ENCODE measurements at places on chromosomes 1 and 21.

- peak; percentile 26 for DNase-seq
Measured at GRCh38 chr1:223244366-223245103, 101.5 kb upstream of the TLR5 start.

GRCh38 chr1:54380290-54380882, 25.8 kb downstream of the SSBP3 start:
- DNase-seq = peak; percentile 29

- no peak for DNase-seq
Measured at GRCh38 chr1:113146242-113147072, 73.5 kb downstream of the LRIG2 start.

GRCh38 chr1:3904006-3904842, 4.2 kb upstream of the C1orf174 start:
- DNase-seq = no peak

DNA sequence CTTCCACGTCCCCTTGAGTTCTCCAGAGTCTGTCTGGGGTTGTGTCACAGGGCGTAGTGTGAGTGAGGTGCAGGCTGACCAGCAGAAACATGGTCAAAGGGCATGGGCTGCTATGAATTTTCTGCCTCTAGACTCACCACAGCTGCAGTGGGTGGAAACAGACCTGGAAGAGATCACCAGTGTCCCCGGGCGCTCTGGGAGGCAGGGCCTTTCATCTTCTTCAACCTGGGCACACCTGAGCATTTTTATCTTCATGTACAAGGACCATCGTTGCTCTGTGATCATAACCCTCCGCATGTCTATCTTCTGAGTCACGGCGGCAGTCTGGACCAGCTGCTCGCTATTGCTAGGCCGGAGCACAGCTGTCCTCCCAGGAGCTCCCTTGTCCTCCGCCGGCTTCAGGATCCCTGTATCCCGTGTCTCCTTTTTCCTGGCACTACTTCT, 29.6 kb downstream of the DEGS1 start:
- DNase-seq = no peak

- no peak for DNase-seq
Measured at GRCh38 chr1:37725851-37726613, 33.7 kb downstream of the CDCA8 start.

- no peak for DNase-seq
Measured at GRCh38 chr1:1080122-1080757, 6.1 kb upstream of the RNF223 start.

- DNase-seq = no peak
Measured at GRCh38 chr1:3074297-3074741, 5.3 kb downstream of the PRDM16 start.

DNA sequence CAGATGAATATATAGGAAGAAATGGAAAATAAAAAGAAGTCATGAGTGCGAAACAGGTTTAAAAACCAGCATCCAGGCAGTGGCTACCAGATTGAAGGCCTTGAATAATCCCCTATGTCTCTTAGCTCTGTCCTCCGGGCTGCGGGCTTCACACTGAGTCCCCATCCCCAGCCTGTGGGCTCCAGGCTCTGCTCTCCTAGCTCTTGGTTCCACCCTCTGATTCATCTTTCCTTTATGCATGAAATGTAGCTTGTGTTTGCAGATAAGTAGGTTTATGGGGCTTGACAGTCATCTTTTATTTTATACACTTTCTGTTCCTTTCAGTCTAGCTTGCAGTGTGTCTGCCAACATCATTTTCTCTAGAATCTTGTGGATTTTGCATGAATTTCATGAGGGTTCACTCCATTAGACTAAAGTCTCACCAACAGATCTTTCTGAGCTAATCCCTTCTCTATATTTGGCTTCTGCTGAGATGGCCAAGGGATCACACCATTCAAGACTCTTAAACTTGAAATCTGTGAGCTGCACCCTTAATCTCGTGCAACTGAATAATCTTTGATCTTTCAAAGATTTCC, 174.5 kb downstream of the PLPPR4 start:
- DNase-seq = no peak

GRCh38 chr1:174131032-174131638, 28.2 kb upstream of the RABGAP1L start:
- DNase-seq = no peak

DNA sequence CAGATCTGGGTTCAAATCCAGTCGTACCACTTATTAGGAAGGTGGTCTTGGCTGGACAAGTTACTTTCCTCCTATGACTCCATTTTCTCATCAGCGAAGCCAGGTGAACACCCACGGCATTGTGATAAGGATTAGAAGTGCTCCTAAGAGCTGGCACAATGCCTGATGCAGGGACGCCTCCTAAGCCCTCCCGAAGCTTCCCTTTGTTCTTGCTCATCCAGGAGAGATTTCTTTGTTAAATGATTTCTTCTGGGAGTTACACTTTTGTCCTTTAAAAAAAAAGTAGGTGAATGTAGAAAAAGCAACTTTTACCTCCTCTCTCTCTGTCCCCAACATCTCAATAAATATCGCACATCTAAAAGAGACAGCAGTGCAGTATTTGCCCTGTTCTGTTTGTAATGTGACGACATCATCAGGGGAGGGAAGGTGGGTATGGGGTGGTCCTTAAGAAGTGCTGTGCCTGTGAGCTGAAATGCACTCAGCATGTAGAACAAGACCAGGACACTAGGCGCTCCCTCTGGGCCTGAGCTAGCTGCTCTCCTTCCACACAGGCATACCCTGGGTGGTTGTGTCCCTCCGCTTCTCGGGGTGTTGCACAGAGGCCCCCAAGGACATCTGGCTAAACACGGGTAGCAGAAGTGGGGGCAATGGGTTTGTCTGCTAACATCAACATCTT, 43.9 kb downstream of the SUSD4 start:
- no peak for DNase-seq

- DNase-seq = no peak
Measured at GRCh38 chr1:164685266-164686035, 126.5 kb downstream of the PBX1 start.

DNA sequence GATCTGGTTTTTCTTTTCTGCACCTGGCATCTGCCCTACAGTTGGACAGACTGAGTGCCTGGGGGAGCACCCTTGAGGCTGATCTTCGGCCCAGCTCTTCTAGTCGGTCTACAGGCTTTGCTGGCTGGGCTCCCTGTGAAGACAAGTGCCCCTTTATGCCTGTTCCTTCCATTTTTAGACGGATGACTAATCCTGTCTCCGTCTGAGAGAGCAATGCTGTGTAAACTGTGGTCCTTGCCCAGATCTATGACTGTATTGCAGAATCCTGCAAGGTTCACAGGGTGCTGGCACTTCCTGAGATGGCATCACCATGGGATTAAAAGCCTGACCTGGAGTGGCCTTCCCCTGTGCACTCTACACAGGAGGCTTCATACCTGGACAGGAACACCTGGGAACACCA, 47.6 kb upstream of the SAMD13 start:
- no peak for DNase-seq

DNA sequence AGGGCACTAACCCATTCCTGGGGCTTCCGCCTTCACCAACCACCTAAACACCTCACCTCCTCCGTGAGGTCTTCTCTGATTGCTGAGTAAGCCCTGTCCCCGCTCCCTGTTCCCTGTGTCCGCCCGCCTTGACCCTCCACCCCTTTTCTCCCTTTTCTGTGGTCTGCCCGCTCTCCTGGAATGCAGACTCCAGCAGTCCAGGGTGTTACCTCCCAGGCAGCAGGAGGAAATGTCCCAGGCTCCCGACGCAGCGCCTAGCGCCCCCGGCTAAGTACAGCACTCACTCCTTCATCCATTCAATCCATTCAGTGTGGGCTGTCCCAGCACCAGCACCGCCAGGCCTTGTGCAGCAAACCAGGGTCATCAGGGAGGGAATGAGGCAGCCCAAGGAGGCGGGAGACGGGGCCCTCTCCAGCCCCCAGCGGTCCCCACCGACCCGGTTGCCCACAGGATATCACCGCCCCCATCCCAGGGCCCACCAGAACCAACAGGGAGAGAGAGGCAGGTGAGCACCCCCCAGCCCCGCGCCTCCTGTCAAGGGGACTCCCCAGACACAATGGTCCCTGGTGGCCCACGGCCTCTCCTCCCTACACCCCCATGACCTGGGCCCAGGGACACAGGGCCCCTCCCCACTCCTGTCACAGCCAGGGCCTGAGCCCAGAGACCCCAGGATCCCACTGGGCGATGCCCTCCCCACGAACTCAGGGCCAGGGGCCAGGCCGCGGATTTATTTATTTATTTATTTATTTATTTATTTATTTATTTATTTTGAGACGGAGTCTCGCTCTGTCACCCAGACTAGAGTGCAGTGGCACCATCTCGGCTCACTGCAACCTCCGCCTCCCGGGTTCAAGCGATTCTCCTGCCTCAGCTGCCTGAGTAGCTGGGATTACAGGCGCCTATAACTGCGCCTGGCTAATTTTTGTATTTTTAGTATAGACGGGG, 10.2 kb downstream of the TNFRSF14 start:
- DNase-seq = no peak

- no peak for DNase-seq
Measured at GRCh38 chr1:196091397-196092135, 516.7 kb downstream of the KCNT2 start.

DNA sequence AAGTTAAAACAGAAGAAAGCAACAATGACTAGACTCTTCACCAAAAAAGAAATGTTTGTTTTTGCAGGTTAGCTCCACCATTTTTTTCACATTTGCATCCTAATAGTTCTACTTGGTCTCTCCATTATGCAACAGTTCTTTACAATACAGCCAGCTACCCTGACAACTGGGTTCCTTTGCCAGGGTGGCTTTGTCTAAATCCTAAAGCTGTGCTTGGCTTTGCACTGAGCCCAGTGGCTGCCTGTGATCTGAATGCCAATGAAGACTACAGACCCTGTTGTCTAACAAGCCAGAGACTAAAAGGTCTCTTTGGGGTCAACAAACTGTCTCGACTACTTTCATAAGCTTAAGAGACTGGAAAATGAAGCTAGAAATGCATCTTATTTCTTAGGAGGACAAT, 112.0 kb downstream of the AKT3 start:
- no peak for DNase-seq

DNA sequence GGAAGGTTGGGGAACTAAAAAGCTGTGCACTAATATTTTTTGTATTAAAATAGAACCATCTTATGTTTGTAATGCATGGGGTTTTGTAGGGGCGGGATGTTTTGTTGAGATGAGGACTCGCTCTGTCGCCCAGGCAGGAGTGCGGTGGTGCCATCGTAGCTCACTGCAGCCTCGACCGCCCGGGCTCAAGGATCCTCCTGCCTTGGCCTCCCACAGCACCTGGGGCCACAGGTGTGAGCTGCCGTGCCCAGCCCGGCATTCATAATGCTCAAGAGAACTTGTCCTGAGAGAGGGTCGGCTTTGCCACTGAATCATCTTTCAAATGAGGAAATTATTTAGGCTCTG, 3.0 kb upstream of the C1orf159 start:
- no peak for DNase-seq

GRCh38 chr1:62336995-62337705, 17.9 kb upstream of the KANK4 start:
- DNase-seq = no peak

DNA sequence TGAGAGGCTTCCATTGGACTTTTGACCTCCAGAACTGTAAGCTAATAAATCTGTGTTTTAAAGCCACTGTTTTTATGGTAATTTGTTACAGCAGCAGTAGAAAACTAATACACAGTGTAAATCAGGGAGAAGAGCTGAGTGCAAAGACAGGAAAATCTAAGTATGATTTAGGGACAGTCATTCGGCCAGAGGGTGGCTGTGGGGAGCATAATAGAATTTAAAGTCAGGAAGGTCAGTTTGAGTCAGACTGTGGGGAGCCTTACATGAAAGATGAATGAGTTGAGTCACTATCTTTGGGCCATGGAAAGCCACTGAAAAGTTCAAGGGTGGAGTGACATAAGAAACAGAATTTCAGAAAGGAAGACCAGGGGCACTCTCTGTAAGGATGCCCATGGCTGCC, 52.4 kb upstream of the SSX2IP start:
- no peak for DNase-seq

DNA sequence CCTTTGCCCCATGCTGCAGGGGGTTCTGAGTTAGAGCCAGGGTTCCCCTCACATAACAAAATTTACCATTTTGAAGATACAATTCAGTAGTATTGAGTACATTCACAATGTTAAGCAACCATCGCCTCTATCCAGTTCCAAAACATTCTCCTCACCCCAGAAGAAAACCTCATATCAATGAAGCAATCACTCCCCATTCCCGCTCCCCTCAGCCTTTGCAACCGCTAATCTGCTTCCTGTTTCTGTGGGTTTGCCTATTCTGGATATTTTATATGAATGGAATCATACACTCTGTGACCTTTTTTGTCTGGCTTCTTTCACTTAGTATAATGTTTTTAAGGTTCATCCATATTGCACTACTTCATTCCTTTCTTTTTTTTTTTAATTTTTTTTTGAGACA, 32.9 kb downstream of the SERINC2 start:
- no peak for DNase-seq

- no peak for DNase-seq
Measured at GRCh38 chr1:218852527-218852926, 321.2 kb upstream of the LYPLAL1 start.

GRCh38 chr1:227889863-227890405, 57.8 kb downstream of the WNT9A start:
- DNase-seq = no peak

- no peak for DNase-seq
Measured at GRCh38 chr1:29162025-29162424, 19.7 kb downstream of the SRSF4 start.

- DNase-seq = peak; percentile 49
Measured at GRCh38 chr21:25568246-25568645, 39.0 kb downstream of the MRPL39 start.

DNA sequence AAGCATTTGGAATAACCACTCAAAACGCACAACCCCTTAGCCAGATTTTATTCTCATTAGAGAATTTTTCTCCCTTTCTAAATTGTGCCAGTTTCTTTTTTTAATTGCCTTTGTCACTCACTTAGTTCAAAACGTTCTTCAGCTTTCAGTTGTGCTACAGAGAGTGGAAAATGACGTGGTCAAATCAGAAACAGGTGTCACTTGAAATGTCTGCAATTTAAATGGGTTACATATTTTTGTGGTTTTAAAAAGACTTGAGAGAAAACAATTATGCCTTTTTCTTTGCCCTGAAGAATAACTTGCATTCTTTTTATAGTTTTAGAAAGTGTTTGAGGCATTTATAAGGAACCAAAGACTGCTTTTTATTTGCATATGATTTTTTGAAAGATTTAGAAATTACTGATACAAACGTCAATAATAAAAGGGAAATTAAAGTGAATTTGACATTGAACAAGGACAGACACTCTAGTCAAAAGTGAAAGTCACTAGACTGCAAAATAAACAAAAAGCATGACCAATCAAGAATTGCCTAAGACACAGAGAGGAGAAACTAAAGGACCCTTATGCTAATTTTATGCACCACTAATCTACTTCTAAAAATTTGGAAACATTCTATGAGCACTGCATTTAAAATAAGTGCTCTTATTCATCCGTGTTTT, 191.0 kb downstream of the TPR start:
- no peak for DNase-seq
